ENCODE measurements at places on chromosomes 12 and 14.

DNA sequence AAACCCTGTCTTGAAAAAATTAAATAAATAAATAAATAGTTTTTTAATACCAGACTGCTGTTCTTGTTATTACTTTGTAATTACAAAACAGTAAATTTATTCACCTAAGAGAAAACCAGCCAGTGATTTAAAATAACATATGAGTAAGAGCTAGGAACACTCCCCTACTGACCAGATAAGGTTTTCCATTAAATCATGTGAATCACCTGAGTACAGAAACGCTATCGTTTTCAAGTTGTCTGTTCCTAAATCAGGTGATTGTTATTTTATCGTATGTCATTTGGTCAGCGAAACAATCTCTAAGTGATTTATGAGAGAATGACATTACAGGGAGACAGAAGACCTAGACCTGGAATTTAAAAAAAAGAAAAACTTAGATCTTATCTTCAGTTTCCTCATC, 47.3 kb downstream of the RPS29 start:
- no peak for DNase-seq

- no peak for DNase-seq
Measured at GRCh38 chr12:51740536-51740935, 108.0 kb downstream of the FIGNL2 start.

DNA sequence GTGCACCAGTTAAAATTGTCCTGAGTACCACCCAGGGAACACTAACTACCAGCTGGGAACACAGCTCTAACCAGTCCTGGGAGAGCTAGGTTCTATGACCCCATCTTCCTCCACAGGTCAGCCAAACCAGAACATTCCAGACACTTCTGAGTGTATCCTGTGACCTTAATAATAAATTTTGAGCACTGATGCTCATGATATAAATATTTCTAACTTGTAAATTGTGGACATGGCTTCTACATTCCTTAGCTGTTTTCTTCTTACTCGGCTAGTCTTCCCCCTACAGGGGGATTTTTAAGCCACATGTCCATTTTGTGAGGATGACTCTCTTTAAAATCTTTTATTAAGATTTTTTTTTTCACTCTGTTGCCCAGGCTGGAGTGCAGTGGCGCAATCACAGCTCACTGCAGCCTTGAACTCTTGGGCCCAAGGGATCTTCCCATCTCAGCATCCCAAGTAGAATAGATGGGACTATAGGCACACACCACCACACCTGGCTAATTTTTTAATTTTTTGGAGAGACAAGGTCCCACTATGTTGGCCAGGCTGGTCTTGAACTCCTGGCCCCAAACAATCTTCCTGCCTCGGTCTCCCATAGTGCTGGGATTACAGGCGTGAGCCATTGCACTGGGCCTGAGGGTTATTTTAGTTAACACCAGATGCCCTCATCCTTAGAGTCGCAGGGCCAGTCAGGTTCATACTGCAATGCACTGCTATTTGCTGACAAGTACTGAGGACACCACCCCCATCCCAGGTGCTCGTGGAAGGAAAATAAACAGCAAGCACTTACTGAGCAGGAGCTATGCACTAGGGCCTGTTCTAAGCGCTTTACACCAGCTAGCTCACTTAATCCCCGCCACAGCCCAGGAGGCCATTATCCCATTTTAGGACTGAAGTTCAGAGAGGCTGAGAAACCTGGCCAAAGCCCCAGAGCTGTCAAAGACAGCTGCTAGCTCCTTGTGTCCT, 142.6 kb upstream of the NCOR2 start:
- DNase-seq, result no peak

- no peak for DNase-seq
Measured at GRCh38 chr12:80441921-80442320, 2.1 kb upstream of the PTPRQ start.

GRCh38 chr12:31737345-31737744, 8.5 kb upstream of the AMN1 start:
- no peak for DNase-seq

DNA sequence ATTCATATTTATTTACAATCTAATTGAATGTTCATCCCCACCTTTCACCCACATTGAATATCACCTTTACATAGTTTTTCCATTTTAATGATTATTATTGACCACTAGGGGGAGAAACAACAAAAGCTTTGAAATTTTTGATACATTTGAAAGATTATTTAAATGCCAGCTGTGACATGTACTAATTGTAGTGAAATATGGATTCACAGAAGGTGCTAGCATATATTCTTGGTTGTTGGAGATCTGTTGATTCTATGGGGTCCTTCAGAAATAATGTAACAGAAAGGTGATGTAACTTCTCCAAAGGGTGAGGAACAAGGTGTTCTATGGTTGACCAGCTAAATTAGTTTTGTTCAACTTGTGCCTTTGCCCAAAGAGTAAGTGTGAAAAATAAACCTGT, 22.4 kb upstream of the GPR33 start:
- no peak for DNase-seq

- DNase-seq, result no peak
Measured at GRCh38 chr14:78259831-78260230, 89.7 kb downstream of the NRXN3 start.

- no peak for DNase-seq
Measured at GRCh38 chr14:52089218-52089617, 20.4 kb upstream of the NID2 start.

- DNase-seq, result no peak
Measured at GRCh38 chr12:125244338-125244737, 179.1 kb downstream of the AACS start.

DNA sequence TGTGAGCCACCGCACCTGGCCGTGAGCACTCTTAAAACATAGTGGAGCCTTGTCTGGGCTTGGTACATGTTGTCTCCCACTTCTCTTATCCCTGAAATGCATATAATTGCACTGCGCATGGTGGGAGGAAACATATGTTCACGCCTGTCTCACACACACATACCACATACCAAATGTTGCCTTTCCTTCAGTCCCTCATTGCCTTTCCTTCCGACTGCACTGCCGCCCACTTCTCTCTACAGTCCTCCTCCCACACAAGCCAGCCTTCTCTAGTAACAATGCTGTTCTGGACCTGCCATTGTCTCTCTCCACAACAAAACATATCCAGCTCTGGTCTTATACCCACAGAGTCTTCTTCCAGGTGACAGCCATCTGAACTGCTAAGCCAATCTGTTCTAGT, 88.3 kb upstream of the PTHLH start:
- DNase-seq, result no peak

GRCh38 chr12:107459641-107460040, 226.0 kb upstream of the PWP1 start:
- no peak for DNase-seq

GRCh38 chr12:5388581-5389535, 43.0 kb upstream of the NTF3 start:
- DNase-seq, result no peak

DNA sequence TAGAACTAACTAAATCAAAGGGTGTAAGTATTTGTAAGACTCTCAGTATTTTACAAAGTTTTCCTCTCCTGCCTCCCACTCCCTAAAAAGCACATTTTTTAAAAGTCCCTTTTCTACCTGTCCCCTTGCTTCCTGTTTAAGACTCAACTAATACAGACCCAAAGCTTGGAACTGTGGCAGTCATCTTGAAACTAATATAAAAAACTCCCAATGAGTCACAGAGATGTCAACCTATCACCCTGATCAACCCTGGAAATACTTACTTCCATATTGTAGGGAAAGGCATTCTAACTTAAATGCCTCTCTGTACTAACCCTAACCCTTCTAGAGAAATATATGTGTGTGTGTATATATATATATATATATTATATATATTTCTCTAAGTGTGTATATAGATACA, 184.8 kb downstream of the SPTSSA start:
- no peak for DNase-seq

GRCh38 chr12:26102953-26103352, 21.9 kb downstream of the BHLHE41 start:
- no peak for DNase-seq

DNA sequence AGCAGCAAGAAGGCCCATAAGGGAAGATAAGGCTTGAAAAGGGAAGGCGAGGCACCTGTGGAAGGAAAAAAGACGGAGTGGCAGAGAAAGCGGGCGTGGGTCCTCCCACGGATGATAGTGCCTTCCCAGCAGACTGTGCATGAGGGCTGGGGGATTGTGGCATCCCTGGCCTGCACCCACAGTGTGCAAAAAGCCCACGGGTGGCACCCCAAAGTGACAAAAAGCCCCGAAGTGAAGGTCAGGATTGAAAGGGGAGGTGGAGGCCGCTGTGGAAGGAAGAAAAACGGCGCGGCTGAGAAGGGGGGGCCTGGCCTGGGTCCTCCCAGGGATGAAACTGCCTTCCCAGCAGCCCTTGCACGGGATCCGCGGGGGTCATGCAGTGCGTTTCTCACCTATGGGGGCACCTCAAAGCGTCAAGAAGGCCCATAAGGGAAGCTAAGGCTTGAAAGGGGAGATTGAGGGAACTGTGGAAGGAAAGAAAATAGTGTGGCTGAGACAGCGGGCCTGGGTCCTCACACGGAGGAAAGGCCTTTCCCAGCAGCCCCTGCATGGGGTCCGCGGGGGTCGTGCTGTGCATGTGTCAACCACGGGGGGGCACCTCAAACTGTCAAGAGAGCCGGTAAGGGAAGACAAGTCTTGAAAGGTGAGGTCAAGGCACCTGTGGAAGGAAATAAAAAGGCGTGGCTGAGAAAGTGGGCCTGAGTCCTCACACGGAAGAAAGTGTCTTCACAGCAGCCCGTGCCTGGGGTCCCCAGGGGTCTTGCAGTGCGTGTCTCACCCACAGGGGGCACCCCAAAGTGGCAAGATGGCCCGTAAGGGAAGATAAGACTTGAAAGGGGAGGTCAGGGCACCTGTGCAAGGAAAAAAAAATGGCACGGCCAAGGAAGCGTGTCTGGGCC, 274.1 kb downstream of the ALG10 start:
- DNase-seq, result no peak

DNA sequence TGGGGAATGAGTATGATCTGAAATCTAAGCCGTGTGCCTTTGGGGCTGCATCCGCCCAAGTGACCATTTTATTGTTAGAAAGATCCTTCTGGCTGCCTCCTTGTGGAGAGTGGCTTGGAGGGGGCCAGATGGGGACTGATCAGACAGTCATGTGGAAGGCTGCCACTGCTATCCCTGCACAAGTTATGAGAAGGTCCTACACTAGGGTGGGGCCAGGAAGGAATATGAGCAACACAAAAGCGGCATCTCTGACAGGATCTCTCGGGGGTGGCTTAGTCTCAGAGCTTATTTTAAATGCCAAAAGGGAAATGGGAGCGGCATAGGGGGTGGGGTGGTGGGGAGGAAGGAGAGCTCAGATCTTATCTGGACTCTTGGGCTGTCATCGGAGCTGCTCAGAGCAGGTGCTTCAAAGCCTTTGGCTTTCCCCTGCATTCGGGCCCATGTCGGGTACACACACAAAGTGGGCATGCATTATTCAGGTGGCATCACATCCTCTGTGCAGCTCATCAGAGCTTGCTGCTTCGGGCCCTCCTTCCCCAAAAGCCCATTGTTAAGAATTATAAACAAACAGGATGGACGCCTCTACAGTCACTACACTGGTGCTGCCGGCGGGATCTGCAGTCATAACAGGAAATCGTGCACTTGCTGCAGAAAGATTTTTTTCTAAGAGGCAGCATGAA, 805.4 kb downstream of the VRK1 start:
- DNase-seq, result peak; percentile 33

- DNase-seq, result no peak
Measured at GRCh38 chr12:93447555-93448290, 6.0 kb upstream of the UBE2N start.

GRCh38 chr14:28116716-28117115, 649.9 kb upstream of the FOXG1 start:
- no peak for DNase-seq
